ENCODE measurements at places on chromosomes 1 and 21. TPM values are rescaled to one million over a fixed set of nuclear protein-coding genes. Genes with fewer than 3 reads are reported as not detected.

The MUTYH gene
- total RNA-seq, result 22.1 TPM

The LINGO4 gene
- not detected for total RNA-seq

The RHD gene
- total RNA-seq, result not detected

The TNNI3K gene
- total RNA-seq, result not detected

The TCHHL1 gene
- not detected for total RNA-seq

The PROK1 gene
- not detected for total RNA-seq

The WNT3A gene
- total RNA-seq, result not detected

DNA sequence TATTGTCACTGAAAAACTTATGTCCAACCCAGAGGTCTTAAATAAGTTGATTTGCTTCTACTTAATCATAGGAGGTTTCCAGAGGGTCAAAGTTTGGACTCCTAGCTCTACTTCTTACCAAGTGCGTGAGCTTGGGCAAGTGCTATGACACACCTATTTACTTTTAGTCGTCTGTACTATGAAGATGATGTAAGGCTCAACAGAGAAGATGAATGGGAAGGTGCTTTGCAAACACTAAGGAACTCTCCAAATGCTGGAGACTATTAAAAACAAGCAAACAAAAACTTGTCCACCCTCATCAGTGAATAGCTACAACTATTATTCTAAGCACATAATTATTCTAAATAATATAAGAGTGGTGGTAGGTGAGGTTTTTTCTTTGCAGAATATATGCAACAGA lies 232.3 kb upstream of the USP24 start:
- peak; percentile 17 for DNase-seq

DNA sequence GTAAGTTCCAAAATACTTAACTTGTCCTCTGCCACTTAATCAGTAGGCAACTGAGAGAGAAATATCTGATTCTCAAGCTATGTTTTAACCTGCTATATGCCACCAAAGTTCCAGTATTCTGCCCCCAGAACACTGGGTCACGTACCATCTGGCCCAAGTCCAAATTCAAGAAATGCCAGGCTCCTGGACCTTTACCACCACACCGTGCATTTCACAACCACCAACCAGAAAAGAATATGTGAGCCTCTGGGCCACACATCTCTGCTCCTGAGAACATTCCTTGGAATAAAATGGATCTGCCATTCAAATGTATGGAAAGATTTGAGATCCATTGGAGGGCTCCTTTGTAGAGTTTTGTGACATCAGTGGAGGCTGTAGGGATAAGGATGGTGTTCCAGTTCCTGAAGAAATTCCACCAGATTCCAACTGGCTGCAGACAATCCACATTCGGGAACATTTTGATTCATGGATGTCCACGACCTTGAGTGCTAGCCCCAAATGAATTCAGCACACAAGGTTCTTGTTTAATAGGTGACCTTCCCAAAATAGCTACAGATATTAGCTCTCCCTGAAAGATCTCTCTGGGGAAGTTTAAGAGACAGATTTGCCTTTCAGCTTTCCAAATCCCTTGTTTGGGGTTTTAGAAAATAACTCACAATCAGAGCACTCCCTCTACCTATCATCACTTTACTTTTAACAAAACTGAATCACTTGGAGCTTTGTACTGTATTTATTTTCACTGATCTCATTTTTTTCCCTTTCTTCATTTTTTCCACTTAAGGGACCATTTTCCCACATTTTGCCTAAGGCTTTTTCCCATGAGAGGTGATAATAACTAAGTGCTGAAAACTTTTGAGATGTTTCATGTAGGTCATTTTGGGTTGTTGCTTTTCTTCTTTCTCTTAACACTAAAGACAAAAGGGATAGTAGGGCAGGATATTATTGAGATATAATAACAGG lies 128.4 kb upstream of the ZC3H11B start:
- DNase-seq, result no peak

DNA sequence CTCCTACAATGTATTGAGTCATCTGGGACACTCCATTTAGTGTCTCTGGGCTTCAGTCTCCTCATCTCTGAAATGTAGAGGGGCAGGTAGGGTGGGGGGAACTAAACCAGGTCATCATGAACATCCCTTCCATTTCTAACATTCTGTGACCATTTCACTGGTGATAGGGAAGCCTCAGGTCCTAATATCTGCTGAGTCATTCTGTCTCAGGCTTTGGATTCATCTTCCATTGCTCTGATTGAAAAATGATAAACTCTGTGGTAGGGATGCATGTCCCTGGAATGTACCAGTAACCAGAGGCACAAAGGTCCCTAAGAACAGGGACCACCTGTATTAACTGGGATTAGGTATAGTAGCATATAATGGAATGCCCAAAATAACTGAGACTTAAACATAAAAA lies 36.2 kb upstream of the LRRC52 start:
- no peak for DNase-seq

DNA sequence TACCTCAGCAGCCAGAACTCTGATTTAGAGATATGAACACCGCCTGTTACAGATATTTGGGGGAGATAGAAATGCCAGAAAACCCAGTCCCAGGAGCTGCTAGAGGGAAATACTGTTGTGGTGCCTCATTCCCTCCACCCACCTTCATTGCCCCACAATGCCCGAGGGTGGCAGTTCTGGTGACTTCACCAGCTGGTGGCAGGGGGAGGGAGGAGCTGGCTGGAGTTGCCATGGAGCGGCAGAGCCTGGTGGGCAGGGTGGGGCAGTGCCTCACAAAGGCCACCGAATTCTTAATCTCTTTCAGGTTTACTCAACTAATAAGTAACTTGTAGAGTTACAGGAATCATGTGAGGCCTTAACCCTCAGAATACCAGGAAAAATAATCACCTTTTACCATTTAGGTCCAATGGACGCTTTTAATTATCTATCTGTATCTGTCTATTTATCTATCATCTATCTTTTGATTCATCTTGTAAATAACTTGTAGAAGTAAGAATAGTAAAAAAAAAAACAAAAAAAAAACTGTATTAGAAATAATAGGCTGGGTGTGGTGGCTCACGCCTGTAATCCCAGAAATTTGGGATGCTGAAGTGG lies 11.7 kb upstream of the S100A11 start:
- peak; percentile 96 for DNase-seq

GRCh38 chr1:153774780-153775457 lies at the start of gene SLC27A3:
SLC27A3 (plus strand) TSS chr1:153775407; CDS start chr1:153775498, 91 bp downstream.
- DNase-seq, result peak; percentile 46

- no peak for DNase-seq
These were observed 150.1 kb downstream of the PLPP3 start for GRCh38 chr1:56429288-56429687.

DNA sequence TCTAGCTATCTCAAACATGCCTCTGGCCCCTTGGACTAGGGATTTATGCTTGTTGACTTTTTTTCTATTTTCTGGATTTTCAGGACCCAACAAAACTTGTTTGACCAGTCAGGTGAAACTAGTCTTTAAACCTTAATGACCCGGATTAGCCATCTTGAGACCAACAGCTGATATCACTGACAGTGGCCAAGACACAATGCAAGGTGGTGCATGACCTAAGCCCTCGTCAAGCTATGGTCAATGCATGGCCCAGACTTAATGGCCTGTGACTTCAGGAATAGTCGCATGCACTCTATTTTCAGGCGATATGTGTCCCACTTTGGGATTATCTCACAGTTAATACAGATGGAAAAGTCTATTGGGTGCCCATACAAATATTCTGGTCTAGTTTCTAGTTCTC lies 190.4 kb downstream of the ZBTB18 start:
- no peak for DNase-seq

DNA sequence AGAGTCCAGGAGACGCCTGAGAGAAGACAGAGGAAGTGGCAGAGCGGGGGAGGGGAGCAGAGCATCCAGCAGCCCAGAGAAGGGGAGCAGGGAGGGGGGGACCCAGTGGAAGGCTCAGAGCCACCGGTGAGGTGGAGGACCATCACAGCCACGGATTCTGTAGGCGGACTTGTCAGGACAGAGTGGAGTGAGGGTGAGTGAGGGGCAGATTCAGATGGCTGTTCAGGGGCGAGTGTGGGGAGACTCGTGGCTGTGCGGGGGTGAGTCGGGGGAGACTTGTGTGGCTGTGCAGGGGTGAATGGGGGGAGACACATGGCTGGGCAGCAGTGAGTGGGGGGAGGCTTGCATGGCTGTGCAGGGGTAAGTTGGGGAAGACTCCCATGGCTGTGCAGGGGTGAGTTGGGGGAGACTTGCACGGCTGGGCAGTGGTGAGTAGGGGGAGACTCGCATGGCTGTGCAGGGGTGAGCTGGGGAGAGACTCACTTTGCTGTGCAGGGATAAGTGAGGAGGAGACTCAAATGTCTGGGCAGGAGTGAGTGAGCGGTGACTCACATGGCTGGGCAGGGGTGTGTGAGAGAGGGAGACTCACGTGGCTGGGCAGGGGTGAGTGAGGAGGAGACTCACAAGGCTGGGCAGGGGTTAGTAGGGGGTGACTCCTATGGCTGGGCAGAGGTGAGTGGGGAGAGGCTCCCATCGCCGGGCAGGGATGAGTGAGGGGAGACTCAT lies 56.8 kb upstream of the ABCG1 start:
- DNase-seq, result no peak

- no peak for DNase-seq
These were observed 124.5 kb upstream of the IPO9 start for GRCh38 chr1:201704439-201704792.

All from mammary epithelial cell (primary cell).